ENCODE measurements at places on chromosomes 1 and 21.

GRCh38 chr1:23558140-23558871 is 995 bp downstream of the ID3 start:
- peak; percentile 23 for DNase-seq

DNA sequence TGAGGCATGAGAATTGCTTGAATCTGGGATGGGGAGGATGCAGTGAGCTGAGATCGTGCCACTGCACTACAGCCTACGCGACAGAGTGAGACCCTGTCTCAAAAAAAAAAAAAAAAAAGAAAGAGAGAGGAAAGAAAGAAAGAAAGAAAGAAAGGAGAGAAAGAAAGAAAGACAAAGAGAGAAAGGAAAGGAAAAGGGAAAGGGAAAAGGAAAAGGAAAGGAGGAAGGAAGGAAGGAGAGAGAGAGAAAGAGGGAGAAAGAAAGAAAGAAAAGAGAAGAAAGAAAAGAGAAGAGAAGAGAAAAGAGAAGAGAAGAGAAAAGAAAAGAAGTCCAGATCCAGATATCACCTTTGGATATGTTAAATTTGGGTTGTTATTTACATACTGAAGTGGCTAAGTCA is 106.0 kb downstream of the DPYD start:
- no peak for DNase-seq

GRCh38 chr1:31019401-31019800 is 46.1 kb downstream of the PUM1 start:
- DNase-seq: no peak

GRCh38 chr1:216201946-216202345 is 221.3 kb downstream of the USH2A start:
- DNase-seq: no peak

DNA sequence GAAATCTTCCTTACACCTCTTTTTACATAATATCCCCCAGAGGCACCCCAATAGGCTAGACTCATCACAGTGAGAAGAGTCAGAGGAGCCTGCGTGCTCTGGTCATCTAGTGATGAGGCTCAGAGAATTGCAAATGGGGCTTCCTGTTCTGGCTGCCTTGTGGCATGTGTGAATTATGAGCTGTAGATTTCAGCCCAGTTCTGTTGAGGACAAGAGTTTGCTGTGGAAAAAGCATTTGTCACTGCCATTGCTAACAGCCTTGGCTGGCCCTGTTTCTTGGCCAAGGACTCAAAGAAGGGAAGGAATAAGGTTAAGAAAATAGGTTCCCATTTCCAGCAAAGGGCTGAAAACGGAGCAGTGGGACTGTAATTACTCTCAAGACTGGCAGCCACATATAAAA is 30.7 kb downstream of the MRAP start:
- DNase-seq: no peak

GRCh38 chr1:239184561-239185244 is 201.7 kb upstream of the CHRM3 start:
- DNase-seq: no peak

GRCh38 chr1:18175530-18176377 is 68.2 kb downstream of the IGSF21 start:
- DNase-seq: no peak

DNA sequence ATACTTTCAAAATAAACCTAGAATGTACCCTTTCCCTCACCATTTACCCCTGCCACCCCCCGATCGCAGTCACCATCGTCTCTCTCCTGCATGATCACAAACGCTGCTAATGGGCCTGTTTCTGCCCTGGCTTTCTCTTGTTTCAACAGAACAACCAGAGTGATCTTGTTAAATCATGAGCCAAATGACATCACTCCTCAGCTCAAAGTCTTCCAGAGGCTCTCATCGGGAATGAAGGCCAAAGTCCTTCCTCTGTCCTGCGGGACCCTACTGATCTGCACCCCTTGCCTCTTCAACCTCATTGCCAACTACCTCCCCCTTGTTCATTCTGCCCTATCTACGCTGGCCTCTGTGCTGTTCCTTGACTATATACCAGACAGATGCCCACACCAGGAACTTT is 39.4 kb upstream of the PTGFRN start:
- no peak for DNase-seq

DNA sequence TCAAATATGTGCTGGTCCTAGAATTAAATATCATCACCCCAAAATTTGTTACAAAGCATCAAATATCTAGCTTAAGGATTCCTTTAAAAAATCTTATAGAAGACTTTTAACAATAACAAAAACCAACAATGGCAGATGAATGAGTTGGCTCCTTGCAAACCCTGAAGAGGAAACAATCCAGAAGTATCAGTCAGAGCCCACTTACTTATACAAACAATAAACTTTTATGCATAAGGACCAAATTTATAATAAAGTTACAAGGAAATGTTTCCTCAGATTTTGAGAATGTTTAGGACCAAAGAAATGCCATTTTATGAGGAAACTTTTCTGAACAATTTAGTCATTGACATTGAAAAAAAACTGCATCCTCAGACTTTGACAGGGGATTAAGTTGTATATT is 52.7 kb downstream of the LPAR3 start:
- DNase-seq: no peak

DNA sequence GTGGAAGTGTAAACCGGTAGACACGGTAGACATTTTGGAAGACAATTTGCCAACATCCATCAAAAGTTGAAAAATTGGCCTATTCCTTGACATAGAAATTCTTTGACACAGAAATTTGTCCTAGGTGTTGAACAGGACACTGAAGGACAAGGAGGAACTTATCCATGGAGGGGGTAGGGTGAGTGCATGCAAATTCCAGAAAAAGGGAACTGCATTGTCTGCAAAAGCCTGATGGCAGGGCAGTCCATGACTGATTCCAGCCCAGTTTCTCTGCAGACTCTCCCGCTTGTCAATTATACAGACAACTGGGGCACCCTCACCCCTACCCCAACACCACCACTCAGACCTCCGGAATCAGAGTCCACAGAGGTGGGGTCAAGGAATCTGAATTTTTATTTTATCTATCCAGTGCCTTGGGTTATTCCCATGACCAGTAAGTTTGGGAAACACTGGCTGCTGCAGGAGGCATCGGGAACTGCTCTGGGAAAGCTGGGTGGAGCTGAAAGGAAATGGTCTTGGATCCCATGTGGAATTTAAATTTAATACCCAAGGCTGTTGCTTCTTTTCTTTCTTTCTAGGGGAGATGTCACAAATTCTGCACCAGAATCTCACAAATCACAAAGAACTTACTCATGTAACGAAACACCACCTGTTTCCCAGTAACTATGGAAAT is 103.3 kb upstream of the SLC45A1 start:
- no peak for DNase-seq

- DNase-seq: no peak
These were observed 57.6 kb downstream of the AKT3 start for GRCh38 chr1:243792401-243792800.

DNA sequence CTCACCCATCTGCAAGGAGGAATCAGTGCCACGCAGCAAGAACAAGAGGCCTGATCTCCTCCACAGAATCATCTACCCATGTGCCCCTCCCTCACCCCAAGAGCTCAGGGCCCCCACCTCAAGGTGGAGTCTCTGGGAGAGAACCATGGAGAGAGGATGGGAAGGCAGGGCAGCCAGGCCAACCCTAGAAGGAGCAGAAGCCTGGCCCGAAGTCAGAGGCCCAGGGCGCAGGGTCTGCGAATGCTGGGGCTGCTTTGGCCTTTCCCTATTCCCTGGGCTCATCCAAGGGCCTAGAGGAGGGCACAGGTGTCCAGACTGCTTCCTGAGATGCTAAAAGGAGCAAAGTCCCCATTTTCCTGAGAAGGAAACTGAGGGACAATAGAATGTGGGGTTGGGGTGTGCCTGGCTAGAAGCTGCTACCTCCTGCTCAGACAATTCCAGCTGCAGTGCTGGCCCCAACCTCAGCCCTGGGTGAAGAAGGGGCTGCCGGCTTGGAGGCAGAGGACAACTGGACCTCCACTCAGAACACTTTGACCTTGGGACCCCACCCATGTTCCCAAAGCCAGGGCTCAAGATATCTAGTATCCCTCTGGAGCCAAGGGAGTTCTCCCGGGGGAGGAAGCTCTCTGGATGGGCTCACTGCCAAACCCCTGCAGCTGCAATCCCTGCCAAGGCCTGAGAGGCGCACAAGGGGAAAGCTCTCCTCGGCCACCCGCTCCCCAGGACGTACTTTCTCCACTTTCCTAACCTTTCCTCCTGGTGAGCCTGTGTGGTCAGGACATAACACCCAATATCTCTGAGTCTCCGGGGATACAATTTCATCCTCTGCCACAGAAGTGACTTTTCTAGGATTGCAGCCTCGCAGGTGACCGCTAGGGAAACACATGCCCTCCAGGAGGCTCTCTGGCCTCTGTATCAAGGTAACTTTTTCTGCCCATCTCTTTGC is 16.6 kb upstream of the LEMD1 start:
- DNase-seq: no peak

- DNase-seq: no peak
These were observed 37.1 kb upstream of the NBL1 start for GRCh38 chr1:19606817-19607642.

GRCh38 chr1:72000809-72001208 is 281.5 kb downstream of the NEGR1 start:
- no peak for DNase-seq

DNA sequence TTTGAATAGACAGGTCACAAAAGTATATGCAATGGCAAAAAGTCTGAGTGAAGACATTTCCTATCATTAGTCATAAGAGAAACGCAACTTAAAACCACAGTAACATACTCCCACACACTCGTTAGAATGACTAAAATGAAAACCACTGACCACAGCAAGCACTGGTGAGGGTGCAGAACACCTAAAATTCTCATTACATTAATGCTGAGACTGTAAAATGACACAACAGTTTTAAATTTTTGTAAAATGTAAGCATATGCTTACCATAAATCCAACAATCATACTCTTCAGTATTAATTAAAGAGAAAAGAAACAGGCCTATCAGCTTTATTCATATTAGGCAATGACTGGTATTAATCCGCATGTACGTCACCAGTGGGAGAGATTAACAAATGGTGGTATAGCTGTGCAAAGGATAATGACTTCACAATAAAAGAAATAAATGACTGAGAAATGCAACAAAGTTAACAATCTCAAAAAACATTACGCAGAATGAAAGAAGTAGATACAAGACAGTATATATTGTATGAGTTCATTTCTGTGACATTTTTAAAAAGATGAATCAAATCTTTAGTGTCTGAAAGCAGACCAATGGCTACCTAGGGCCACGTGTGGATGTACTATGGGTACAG is 253.5 kb downstream of the AKT3 start:
- DNase-seq: no peak

- no peak for DNase-seq
These were observed 475.4 kb downstream of the PTPRU start for GRCh38 chr1:29711582-29712283.

DNA sequence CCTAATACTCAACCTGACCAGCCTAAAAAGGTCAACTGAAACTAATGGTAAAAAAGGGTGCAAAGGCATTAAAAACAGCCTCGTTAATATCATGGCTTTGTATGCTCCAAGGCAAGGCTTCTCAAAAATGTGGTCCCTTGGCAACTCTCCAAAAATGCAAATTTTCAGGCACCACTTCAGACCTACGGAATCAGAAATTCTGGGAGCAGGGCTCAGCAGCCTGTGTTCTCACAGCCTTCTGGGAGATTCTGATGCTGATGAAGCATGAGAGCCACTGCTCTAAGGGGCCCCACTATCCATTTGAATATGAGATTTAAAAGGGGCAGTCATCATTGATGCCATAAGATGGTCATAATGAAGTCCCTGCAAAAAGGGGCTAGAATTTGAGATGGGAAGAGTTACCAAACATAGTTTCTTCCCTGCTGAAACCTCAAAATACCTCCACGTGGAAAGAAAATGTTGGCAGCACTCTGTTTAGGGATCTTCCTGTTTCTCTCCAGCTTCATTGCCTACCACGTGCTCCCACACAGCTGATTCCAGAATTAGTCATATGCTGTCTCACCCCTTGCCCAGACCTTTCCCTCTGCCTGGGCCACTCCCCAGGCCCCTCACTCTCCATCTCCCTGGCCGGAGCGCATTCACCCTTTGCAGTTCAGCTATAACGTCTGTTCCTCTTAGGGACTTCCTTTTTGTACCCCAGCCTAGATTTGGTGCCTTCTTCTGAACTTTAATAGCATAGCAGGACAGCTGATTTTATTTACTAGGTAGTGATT is 46.7 kb downstream of the PHC2 start:
- DNase-seq: no peak

- no peak for DNase-seq
These were observed 14.6 kb downstream of the MAB21L3 start for GRCh38 chr1:116125758-116126157.

GRCh38 chr21:34792504-34793089 is 123.8 kb downstream of the CLIC6 start:
- DNase-seq: no peak

DNA sequence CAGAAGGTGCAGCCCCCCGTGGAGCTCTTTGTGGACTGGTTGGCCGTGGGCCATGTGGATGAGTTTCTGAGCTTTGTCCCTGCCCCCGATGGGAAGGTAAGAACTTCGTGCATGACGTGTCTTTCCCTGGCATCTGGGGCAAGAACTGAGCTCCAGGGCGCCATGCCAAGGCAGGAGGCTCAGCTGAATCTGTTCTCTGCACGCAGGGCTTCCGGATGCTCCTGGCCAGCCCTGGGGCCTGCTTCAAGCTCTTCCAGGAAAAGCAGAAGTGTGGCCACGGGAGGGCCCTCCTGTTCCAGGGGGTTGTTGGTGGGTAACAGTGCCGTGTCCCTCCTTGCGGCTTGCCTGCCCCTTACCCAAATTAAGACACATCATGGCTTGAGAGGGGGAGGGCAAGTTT is 27.7 kb downstream of the PADI3 start:
- DNase-seq: no peak

- DNase-seq: no peak
These were observed 67.1 kb upstream of the PGBD5 start for GRCh38 chr1:230493264-230493663.

- no peak for DNase-seq
These were observed 70.7 kb downstream of the PGM1 start for GRCh38 chr1:63663873-63664272.

GRCh38 chr1:89539128-89539527 is 14.5 kb downstream of the LRRC8B start:
- no peak for DNase-seq

DNA sequence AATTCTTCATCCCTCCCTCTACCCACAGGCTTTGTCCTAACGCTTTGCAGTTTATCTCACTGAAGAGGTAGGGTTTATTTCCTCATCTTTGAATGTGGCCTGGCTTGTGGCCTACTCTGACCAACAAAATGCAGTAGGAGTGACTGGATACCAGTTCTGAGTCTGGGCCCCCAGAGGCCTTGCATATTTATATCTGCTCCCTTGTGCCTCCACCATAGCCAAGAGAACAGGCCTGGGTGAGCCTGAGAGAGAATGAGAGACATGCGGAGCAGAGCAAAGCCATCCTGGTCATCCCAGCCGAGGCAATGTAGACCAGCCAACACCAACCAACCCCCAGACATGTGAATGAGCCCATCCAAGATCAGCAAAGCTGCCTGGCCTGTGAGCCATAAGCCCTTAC is 30.3 kb downstream of the SMIM12 start:
- DNase-seq: no peak

DNA sequence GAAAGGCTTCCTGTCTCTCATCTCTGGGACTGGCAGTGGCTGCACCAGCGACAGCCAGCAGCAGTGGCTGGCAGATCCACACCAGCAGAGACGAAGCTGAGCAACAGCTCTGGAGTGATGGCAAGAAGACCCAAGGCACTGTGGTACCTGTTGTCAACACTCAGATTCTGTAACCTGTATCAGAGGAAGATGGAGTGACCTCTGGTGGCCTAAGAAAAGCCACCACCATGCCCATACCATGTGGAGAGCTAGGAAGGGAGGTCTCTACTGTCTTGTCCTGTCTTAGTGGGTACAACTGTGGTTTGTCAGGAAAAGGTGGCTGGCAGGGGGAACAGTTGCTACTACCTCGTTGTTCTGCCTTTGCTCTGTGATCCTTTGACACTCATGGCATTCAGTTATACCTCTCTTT is 22.5 kb upstream of the RHBDL2 start:
- DNase-seq: no peak
